ENCODE measurements at places on chromosomes 5 and 9. TPM values are rescaled to one million over a fixed set of nuclear protein-coding genes. Genes with fewer than 3 reads are reported as not detected.

GRCh38 chr5:172544371-172545095 lies 90.2 kb upstream of the SH3PXD2B start:
- no peak for DNase-seq

DNA sequence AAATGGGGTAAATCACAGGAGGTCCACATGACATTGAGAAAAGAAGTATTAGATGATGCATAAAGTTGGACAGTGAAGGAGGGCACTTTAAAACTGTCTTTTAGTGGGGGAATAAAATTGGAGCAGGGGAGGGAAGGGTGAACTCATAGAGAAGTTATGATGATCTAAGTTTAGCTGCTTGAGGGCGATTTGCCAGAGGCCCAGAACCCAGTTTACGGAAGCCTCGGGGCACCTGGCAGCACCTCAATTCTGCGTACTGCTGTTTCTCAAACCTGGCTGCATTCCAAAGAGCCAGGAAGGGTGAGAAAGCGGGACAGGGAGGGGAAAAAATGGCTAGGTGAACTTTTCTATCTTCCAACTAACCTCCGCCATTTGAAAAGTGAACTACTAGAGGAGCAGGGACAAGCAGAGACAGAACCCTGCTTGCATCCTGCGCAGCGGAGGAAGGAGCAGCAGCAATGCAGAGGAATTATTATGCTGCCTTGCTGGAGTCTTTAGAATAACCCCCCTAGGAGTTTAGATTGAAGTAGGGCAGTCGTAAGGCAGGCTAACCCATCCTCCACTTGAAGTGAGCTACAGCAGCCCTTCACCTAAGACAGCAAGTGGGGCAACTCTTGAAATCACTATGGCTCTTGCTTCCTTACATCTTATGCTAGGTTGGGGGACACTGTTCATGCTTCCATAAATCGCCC lies 316.8 kb downstream of the BRINP1 start:
- DNase-seq, result no peak

DNA sequence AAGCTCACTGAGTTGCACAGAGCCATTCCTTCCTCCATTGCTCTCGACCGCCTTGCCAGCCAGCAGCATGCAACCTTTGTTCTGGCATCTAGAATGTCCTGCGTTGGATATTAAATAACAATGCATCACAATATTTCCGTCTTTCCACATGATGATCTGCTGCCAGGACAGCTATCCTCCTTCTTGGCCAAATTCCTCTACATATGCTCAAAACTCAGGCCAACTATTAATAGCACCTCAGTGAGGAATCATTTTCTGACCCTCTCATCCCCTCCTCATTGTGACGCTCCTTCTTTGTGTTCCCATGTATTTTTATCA lies 128.6 kb downstream of the MYO10 start:
- no peak for DNase-seq

DNA sequence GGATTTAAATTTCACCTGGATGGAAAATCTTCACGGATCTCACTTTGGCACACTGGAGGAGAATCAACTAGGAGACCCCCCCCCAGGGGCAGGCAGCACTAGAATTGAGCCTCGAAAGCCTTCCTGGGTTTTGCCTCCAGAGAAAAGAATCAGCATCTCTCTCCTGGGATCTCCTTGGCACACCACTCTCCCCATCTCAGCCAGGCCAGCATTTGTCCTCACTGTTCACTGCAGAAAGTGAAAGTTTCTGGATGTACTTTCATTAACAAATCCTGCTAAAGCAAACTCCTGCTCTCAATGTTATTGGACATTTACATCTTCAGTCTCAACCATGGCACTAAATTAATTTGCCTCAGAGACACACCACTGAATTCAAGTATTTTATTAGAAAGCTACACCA lies 312.2 kb downstream of the SLIT3 start:
- no peak for DNase-seq

GRCh38 chr9:34123682-34124081 lies 2.8 kb downstream of the DCAF12 start:
- DNase-seq, result no peak

GRCh38 chr5:133680830-133681565 lies 68.7 kb upstream of the FSTL4 start:
- DNase-seq, result no peak

DNA sequence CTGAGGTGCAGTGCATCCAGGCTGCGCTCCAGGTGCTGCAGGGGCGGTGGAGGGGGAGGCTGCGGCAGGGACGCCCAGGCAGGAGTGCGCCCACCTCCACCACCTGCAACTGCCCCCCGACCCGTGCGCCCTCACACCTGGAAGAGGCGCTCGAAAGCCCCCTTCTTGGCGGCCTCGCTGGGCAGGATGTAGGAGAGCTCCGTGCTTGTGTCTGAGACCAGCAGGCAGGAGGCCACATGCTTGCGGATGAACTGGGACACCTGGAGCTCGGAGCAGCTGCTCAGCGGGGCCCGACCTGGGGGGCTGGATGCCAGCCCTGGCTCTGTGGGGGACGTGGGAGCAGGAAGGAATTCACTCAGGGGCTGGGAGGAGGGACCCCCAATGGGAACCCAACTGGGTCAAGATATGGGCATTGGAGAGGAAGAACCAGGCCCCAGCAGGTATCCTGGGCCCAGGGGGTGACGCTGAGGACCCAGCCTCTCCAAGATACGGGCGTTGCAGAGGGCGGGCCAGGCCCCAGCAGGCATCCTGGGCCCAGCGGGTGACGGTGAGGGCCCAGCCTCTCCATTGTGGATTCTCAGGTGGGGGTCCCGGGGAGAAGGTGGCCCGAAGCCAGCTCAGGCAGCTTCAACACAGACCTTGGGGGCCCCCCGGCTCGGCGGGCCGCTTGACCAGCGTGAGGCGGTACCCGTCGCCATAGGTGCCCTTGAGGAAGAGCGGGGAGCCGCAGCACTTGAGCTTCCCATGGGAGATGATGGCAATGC lies 13.1 kb downstream of the ABCA2 start:
- DNase-seq, result no peak

GRCh38 chr9:131769361-131769760 lies 29.5 kb upstream of the RAPGEF1 start:
- DNase-seq, result no peak

GRCh38 chr5:174581479-174581878 lies 142.9 kb upstream of the MSX2 start:
- DNase-seq, result no peak

DNA sequence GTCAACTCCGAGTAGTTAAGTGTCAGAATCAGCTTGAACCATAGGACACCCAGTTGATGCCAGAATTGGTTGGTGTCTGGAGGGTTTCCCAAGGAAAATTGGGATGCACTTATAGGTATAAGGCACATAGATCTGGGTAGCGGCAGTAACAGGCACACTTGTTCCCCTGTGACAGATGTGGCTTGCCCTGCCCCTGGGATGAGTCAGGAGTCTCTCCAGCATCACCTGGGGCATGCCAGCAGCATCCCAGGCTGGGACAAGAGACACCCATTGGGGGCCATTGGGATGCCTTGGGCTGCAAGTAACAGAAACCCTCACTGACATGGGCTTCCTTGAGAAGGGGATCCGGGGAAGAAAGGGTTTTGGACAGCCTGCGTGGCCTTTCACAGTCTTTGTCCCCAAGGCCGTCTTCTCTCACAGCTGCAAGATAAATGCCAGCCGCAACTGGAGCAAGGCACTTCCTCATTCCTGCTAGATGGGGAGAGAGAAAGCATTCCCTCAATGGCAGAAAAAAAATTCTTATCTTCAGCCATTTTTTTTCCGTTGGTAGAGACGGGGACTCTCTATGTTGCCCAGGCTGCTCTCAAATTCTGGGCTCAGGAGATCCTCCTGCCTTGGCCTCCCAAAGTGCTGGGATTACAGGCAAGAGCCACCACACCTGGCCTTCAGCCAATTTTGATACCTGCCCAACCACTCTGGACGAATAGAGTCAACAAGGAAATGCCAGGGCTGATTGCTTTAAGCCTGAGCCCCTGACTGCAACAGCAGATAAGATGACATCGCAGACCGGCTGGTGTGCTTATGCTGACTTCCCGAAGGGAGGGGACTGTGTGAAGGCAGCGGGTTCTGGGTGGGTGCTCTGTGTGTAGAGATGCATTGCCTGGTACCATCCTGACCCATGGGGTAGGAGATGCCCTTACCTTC lies 13.3 kb upstream of the RNF130 start:
- DNase-seq, result no peak

DNA sequence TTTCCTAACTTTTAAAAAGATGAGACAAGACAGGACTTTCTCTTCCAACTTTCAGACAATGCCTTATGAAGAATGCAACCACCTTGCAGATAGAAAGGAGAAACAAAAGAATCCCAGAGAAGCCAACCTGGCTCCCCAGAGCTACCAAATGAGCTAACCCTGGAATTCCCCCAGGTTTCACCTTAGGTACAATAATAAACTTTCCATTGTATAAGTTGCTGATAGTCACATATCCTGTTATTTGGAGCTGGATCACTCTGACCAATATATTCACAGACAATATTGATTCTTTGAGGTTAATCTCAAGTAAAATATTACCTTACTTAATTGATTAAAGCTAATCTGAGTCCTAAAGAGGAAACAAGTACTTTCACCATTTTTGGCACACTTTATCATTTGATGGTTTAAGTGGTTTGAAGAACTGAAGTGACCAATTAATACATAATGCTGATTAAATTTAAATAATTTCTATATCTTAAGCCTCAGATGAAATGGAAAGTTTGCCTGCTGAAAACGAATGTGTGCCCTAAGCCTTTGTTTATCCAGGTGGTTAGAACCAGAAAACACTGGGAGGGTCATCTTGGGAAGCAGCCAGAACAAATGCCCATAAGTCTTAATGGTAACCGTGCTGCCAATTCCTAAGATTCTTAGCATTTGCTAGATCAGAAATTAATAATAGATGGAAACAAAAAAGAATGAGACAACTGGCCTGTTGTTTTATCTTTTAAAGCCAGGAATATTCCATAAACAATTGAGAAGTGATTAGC lies 159.6 kb upstream of the SLC12A2 start:
- no peak for DNase-seq

DNA sequence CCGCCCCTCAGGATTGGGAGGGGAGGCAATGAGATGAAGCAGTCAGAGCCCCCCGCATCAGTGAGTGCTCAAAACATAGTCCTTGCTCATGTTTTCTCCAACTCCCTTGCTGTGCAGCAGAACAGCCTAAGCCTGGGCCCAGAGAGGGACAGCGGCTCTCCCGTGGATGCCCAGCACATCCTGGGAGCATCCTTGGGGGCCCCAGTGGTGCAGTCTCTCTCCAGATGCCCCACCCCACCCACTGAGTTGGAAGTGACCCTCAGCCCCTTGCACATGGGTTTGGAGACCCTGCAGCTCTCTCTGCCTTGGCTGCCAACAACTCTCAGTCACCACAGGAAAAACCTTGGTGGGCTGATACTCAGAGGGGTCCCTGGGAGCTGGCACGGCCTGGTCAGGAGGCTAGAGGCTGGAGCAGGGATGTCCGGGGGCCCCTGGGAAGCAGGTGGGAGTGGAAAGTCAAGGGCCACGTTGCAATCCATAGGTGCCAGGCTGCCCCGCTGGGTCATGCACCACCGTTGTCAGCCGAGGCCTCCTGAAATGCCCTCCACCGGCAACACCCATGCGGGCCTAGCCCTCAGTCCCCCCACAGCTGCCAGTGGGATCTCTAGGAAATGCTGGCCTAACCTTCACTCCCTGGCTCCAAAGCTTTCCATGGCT lies 242.5 kb downstream of the PBX3 start:
- no peak for DNase-seq

GRCh38 chr5:80181618-80182211 lies 74.1 kb downstream of the SERINC5 start:
- DNase-seq, result peak; percentile 53

DNA sequence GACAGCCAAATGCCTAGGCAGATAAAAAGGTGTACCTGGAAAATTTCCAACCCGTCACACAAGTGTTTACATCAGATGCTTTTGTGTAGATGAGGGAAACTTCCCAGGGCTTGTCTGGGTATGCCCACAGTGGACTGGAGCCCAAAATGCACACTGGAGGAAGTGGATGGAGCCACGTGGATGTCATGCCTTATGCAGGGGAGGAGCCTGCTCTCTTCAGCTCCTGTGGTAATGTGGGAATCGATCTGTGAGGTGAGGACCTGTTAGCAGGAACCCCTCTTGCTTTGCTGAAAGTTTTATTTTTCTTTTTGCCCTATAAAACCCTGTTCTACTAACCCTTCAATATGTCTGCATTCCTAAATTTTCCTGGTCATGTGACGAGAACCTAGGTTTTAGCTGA lies 439.2 kb upstream of the CDH9 start:
- no peak for DNase-seq

- no peak for DNase-seq
These were observed 102.7 kb upstream of the CPEB4 start for GRCh38 chr5:173785400-173785799.

- no peak for DNase-seq
These were observed 70.0 kb downstream of the RXRA start for GRCh38 chr9:134396258-134396742.

GRCh38 chr5:64836786-64837185 lies 68.1 kb downstream of the CWC27 start:
- DNase-seq, result no peak

The QSOX2 gene
- 20.4 TPM for total RNA-seq

The GRIN3A gene
- not detected for total RNA-seq

The LRRTM2 gene
- 0.54 TPM for total RNA-seq

The ISOC1 gene
- total RNA-seq, result 6.5 TPM

The TAS2R1 gene
- total RNA-seq, result not detected

The TAF1L gene
- total RNA-seq, result 0.02 TPM
